ENCODE measurements at places on chromosomes 7 and 10.

DNA sequence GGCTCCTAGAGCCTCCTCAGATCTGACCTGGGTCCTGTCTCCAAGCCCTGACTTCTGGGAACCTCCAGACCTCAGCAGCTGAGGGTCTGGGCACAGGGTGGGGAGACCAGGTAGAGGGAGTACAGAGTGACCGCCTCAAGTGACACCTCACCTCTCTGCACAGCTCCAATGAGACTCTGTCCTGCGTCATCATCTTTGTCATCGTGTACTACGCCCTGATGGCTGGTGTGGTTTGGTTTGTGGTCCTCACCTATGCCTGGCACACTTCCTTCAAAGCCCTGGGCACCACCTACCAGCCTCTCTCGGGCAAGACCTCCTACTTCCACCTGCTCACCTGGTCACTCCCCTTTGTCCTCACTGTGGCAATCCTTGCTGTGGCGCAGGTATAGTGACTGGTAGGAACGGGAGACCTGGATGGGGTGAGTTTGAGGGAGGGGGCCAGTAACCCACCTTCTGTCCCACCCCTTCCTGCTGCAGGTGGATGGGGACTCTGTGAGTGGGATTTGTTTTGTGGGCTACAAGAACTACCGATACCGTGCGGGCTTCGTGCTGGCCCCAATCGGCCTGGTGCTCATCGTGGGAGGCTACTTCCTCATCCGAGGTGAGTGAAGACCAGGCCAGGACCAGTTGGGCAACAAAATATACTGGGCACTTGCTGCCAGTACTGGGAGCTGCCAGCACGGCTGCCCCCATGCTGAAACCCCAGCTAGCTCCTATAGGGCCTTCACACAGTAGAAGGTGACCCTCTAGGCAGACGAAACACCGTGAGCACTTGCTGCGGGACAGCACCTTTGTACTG lies 17.8 kb downstream of the SMO start:
- no peak for DNase-seq

GRCh38 chr7:106346678-106347217 lies 62.0 kb upstream of the NAMPT start:
- DNase-seq, result no peak

- no peak for DNase-seq
These were observed 3.6 kb downstream of the CASP7 start for GRCh38 chr10:113683300-113683699.

GRCh38 chr7:8254667-8255066 lies 7.3 kb downstream of the ICA1 start:
- DNase-seq, result no peak

GRCh38 chr10:20105931-20106330 lies 289.7 kb downstream of the PLXDC2 start:
- DNase-seq, result no peak

DNA sequence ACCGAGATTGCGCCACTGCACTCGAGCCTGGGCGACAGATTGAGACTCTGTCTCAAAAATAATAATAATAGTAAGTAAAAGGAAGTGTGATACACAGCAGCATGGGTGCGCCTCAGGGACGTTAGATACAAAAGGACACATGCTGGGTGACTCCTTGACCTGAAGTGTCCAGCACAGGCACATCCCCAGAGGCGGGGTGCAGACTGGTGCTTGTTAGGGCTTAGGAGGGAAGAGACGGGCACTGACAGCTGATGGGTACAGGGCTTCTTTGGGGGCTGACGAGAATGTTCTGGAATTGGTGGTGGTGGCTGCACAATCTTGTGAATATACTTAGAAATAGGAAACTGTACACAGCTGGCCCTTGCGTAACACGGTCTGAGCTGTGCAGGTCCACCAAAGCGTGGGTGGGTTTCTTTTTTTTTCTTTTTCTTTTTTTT lies 61.8 kb upstream of the DNAJB6 start:
- no peak for DNase-seq

DNA sequence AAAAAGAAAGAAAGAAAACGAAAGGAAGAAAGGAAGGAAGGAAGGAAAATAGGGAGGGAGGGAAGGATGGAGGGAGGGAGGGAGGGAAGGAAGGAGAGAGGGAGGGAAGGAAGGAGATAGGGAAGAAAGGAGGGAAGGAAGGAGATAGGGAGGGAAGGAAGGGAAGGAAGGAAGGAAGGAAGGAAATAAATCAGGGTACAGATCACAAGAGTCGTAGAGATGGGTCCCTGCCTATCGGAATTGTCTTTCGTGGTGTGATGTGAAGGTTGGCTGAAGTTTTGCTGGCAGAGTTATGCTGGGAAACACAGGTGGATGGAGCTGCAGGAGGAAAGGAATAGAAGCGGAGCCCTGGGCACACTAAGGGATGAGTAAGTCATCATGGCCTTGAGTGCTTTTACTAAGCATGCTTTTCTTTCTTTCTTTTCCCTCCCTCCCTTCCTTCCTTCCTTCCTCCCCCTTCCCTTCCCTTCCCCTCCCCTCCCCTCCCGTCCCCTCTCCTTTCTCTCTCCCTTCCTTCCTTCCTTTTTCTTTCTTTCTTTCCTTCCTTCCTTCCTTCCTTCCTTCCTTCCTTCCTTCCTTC lies 11.9 kb upstream of the TPST1 start:
- no peak for DNase-seq

- no peak for DNase-seq
These were observed 43.0 kb downstream of the ELMO1 start for GRCh38 chr7:37405603-37406122.

DNA sequence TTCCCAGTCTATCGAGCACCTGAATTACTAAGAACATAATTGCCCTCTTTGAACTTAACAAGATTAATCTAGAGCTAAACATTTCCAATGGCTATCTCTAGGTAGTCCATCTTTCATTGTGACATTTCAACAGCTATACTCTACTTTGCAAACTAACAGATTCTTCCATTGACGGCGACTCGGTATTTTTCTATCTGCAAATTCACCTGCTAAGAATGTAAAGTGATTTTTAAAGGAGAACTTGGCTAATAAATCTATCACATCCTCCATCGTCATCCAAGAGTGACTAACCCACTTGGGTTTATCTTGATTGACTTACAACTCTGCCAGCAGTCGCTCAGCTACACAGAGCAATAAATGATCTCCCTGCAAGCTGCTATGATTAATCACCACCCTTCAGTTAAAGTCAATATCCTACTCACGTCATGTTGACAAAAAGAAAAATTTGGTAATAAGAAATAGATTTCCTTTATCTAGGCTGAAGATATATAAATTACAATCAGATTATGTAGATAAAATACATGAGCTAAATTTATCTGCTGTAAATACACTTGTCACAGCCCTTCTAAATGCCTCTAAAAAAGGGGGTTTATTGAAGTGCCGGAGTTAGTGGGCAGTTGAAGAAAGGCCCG lies 99.5 kb downstream of the SFMBT2 start:
- no peak for DNase-seq

DNA sequence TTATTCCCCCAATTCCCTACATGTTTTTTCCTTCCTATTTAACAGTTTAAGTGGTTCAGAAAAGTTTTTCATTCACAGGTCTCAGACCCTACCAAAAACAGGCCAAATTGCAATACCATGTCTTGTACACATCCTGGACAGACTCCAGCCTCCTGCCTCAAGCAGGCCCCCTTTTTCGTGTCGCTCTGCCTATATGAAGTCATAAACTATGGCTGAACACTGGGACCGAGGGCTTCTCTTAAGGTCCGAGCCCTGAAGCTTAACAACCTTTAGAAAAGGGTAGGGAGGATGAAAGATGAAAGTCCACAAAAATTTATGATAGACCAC lies 1.4 kb downstream of the FBXW4 start:
- DNase-seq, result no peak

DNA sequence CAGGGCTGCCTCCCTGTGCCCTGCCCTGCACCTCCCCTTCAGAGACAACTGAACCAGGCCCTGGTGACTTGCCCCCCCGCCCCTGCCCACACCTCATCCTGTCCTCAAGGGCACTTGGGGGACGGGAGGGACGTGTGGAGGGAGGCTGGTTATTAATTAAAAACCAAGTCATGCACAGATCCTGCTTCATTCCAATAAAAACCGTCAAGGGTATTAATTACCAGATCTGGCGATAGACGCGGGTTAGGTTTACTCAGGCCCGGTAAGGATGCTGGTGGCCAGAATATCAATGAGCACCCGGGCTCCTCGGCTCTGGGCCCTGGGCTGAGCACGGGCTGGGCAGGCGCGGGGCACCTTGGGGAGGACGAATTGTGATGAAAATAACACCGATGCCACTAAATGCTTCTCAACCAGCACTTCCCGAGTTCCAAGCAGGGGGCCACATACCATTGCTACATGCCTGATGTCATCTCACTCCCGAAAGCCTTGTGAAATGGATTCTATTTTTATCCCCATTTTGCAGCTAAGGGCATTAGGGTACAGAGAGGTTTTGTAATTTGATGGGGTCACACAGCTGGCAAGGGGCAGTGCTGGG lies 24.5 kb upstream of the GTF2IRD1 start:
- DNase-seq, result no peak

GRCh38 chr10:57638411-57638810 lies 629.3 kb downstream of the IPMK start:
- DNase-seq, result no peak

DNA sequence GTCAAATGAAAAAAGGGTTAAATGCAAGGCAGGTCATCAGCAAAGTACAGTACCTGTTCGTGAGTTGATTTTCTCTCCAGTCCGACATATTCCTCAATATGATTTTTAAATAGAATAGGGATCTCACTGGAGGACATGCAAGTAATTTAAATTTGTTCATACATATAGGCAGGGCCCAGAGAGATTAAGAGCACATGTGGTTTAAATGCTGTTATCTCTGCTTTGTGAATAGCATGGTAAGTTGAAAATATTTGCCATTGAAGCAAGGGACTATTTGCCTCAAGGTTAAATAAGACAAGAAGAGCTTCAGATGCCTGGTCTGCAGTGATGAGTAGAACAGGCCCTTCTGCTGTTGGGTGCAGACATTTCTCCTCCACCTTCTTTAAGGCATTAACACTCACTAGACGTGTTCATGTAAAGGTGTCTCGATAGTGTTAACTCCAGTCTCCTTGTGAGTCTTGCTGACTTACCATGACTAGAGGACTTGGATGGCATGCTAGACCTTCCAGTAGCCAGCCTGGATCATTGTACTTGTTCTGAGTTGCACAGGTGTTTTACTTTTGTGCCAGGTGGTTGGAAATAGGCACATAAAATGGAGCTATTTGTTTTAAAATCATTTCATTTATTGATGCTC lies 15.6 kb upstream of the AKR1C3 start:
- no peak for DNase-seq

- DNase-seq, result no peak
These were observed 311.7 kb downstream of the GATA3 start for GRCh38 chr10:8365935-8366911.

DNA sequence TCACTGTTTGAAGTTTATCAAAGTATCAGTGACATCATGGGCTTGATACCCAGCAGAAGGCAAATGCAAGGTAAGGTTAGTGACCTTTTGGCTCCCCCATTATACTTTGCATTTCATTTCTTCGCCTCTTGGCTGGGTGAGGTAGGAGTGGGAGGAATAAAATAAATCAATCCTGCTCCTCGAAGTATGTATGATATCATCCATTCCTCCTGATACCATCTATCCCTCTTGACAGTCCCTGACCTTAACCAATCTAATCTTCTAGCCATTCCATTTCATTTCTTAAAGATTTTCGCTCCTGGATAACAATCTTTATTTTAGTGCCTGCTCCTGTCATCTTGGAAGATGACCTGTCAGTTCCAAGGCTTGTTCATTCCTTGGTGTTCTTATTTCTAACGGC lies 1083.3 kb downstream of the NXPH1 start:
- no peak for DNase-seq

GRCh38 chr10:102931643-102932042 lies 13.5 kb downstream of the CNNM2 start:
- DNase-seq, result no peak

DNA sequence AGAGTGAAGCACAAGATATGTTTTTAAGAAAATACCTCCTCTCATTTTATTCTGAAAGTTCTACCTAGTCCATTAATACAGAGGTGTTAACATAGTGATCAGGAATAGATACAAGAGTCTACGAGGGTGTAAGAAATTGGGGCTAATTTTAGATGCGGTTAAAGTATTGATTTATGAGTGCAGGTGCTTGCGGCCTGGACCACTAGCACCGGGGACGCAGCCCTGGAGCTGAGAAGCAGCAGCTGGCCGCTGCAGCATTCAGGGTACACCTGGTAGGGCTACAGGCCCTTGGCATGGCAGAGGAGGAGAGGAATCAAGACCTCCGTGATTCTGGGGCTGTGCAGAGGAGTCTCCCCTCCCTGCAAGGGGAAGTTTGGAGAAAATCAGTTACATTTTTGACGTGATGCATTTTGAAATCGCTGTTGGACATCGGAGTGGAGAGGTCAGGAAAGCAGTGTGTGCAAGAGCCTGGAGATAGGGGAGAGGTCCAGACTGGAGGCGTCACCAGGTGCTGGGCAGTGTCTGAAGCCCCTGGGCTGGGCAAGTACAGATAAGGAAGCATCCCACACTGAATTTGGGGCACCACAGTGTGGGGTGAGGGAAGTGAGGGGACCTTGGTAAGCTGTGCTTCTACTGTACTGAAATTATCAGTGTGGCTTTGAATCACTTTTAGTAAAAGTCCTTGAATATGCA lies 112.3 kb downstream of the VWC2 start:
- no peak for DNase-seq

DNA sequence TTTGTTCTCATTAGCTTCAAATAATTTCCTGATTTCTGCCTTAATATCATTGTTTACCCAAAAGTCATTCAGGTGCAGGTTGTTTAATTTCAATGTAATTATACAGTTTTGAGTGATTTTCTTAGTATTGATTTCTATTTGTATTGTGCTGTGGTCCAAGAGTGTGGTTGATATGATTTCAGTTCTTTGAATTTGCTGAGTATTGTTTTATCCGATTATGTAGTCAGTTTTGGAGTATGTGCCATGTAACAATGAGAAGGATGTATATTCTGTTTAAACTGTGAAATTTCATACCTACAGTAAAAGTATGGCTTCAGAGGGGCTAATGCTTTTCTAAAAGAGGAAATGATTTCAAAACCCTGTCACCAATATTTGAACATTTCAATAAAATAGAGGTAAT lies 17.4 kb upstream of the GRM8 start:
- no peak for DNase-seq

DNA sequence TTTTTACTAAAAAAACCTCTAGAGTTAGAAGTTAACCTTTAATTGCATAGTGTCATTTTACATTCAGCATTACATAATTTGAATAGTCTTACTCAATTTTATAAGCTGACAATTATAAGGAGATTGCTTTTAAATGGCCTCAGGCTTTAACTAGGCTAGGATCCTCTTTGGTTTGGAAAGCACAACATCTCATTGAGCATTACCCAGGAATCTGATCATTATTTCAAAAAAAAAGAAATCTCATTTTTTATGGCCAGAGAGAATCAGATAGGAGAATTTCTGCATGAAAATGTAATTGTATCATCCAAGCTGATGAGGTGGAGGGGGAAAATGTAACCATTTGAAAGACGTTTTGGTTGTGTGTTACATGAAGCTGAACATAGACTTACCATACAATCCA lies 324.9 kb upstream of the POT1 start:
- no peak for DNase-seq

DNA sequence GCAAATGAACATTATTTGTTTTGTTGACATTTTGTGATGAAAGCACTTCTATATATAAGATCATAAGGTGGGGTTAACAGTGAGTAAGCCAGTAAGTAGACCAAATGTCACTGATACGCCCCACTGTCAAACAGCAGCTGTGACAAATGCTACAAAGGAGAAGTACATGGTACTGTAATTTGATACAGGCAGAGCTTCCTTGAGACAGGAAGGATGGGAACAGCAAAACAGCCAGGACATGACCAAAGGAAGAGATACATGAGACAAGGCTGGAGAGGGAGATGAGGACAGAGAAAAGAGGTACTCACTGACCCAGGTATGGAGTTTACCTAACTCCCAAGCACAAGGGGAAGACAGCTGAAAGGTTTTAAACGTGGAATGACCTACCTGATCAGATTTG lies 127.0 kb downstream of the SRPK2 start:
- no peak for DNase-seq
